ENCODE measurements at places on chromosomes 4 and X. TPM values are rescaled to one million over a fixed set of nuclear protein-coding genes. Genes with fewer than 3 reads are reported as not detected.

PRRG3 gene
- not detected for total RNA-seq

DNA sequence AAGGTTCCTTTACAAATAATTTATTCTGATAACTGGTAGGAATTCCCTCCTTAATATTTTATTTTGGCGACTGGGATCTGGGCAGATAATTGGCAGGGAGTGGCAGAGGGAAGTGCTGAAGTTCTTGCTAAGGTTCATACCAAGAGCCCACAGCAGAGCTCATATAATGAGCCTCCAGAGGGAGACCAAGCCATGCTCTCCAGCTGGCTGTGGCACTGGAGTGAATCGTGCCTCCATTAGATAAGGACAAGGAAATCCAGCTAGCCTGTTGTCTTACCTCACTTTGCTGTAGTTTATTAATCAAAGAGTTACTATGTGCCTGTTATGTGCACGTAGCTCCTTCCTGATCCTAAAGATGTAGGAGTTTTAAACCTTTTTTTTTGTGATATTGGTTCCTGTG, 1.3 kb downstream of the ASB12 start:
- no peak for DNase-seq

GRCh38 chr4:88771883-88772450, 74.3 kb upstream of the NAP1L5 start:
- DNase-seq: no peak

DNA sequence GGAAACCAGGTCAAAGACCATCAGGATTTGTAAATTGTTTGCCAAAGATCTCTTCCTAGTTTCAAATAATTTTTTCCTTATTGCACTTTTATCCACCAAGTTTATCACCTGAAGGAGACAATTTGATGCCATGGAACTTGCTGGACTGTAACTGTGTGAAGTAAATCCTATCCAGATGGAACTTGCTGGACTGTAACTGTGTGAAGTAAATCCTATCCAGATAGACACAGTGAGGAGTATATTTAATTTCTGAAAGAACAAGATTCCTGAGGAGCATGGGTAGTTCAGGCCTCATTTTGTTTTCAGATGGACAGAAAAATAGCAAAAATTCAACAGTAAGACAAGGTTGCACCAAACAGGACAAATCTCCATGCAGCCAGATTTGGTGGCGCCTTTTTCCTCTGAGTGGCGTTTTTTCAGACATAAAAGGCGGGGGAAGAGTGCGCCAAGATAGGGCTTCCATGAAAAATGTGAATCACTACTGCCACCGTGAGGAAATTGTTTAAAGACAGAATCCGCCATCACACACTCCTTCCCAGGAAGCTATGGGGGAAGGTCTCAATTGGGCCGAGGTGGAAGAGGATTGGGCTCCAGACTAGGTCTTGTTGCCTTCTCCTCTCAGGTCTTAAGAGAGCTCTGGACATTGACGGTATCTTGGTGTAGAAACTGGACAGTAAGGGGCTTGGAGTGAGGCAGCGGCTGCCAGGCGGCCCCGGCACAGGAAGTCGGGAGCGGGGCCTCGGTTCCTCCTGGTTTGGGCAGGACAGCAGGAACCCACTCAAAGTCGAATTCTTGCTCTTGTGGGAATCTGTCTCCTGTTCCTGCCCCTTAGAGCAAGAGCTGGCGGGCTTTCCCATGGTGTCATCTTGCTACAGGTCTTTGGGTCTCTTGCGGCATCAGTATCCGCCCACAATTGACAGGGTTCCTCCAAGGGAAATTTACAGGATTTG, 234.7 kb downstream of the OR13H1 start:
- DNase-seq: no peak

GRCh38 chr4:31261632-31262031, 541.5 kb downstream of the PCDH7 start:
- no peak for DNase-seq

- no peak for DNase-seq
Measured at GRCh38 chrX:143634663-143635455, 1.0 kb downstream of the SLITRK4 start.
